SK-MEL-5 (cell line): ENCODE measurements at places on chromosomes 12 and 14.
A peak's percentile ranks its signal among the peaks of the same experiment; 100 is the strongest.

DNA sequence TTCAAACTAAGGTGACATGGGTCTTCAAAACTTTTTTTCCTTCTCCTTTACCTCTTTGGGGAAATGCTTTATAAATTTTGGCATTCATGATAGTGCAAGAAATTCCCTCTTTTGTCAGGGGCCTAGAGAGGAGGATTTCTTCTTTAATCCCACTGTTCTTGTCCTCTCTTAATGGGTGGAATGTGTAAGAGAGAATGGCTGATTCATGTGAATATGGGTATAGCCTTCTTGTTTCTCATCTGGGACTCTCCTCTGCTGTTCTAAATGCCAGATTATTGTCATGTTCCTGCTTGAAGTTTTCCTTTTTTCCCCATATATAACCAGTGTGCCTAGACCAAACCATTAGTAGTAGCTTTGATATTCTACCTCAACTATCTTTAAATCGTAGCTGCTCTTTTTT is 46.7 kb downstream of the SLC38A4 start:
- no peak for DNase-seq

- DNase-seq, result no peak
Measured at GRCh38 chr14:97113339-97113738, 316.2 kb downstream of the VRK1 start.

GRCh38 chr12:112216223-112216622 is 90.9 kb downstream of the TRAFD1 start:
- DNase-seq, result no peak

- DNase-seq, result no peak
Measured at GRCh38 chr12:125890971-125891370, 825.7 kb downstream of the AACS start.

GRCh38 chr12:75944097-75944904 is 87.3 kb downstream of the PHLDA1 start:
- peak; percentile 74 for DNase-seq

DNA sequence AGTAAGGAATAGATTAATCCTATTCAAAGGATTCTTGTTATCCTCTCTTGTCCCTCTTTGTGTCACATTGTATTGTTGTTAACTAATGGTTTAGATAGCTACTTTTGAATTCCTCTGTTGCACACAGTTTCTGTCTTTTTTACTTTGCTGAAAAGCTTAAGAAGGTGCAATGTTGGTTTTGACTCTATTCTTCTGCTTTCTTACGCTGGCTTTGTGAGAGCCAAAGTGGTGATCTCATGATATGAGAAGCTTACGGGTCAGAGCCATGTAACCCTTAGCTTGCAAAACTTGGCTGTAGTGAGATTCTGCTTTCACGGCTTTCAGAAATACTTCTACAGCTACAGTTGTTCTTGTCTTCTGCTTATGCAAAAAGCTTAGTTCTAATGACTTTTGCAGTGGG is 239.7 kb downstream of the TRHDE start:
- no peak for DNase-seq

GRCh38 chr12:112671564-112671963 is 120.0 kb upstream of the RPH3A start:
- no peak for DNase-seq

- peak; percentile 7 for DNase-seq
Measured at GRCh38 chr14:55454264-55455002, 14.0 kb upstream of the TBPL2 start.

DNA sequence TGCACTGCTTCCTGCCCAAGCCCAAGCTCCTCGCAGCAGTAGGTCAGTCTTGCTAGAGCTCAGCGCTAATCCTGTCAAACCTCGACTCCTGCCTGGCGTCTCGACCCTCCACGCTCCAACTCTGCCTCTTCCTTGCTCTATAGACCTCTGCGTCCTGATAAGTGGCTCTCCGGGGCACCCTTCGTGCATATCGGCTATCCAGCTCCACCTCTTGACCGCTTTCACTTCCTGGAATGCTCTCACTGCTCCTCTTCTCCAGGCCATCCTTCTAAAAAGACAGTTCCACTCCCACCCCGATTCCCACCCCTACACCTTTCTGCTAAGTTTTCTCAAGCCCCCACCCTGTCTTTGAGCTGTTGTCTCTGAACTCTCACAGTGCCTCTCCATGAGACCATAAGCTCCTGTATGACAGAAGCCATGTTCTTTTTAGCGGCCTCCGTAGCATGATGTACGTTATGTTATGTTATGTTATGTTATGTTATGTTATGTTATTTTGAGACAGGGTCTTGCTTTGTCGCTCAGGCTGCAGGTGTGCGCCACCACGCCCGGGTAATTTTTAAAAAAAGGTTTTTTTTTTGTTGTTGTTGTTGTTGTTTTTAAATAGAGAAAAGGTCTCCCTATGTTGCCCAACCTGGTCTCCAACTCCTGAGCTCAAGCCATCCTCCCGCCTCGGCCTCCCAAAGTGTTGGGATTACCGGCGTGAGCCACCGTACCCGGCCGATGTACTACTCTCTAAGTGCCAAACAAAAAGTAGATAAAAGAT is 601 bp downstream of the COX14 start:
- DNase-seq, result peak; percentile 56

DNA sequence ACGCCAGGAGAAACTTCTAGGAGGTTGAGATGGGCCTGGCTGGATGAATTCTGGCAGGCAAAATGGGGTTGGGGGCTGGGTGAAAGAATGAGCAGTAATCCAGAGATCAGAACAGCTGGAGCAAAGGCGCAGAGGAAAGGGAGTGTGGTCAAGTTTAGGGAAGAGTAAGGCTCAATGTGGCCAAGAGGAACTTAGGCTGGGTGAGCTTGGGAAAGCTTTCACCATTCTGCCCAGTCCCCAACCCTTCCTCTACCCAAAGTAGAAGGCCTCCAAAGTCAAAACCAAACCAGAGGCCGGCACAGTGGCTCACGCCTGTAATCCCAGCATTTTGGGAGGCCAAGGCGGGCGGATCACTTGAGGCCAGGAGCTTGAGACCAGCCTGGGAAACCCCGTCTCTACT is 10.2 kb upstream of the RABGGTA start:
- no peak for DNase-seq

DNA sequence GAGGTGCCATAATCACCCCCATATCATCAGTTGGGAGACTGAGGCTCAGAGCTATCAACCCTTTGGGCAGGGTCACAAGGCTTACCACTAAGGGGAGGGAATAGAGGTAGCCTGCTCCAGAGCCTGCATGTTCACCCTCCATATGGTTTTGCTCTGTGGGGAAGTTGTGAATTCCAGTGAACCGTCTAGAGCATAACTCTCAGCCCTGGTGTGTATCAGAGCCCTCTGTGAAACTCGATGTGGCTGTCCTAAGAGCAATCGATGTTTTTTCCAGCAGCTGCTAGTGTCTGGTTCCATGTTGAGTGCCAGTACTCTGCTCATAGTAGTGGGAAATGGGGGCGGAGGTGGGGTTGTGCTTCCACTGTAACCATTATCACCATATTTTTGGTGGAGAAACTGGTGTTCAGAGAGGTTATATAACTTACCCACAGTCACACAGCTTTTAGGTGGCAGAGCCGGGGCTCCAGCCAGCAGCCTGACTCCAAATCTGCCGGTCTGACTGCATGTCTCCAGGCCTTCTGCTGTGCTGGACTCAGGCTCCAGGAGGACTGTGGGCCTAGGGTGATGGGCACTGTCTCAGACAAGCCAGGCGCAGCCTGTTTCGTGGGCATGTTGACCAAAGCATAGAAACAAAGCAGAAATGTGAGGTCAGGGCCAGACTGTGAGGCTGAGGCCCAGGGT is 104.2 kb downstream of the ADCK1 start:
- DNase-seq, result no peak

GRCh38 chr12:115923851-115924250 is 353.6 kb downstream of the MED13L start:
- DNase-seq, result no peak

GRCh38 chr14:89137526-89138163 is 279.4 kb downstream of the FOXN3 start:
- no peak for DNase-seq

- DNase-seq, result no peak
Measured at GRCh38 chr12:51528852-51529650, 62.0 kb upstream of the SCN8A start.

DNA sequence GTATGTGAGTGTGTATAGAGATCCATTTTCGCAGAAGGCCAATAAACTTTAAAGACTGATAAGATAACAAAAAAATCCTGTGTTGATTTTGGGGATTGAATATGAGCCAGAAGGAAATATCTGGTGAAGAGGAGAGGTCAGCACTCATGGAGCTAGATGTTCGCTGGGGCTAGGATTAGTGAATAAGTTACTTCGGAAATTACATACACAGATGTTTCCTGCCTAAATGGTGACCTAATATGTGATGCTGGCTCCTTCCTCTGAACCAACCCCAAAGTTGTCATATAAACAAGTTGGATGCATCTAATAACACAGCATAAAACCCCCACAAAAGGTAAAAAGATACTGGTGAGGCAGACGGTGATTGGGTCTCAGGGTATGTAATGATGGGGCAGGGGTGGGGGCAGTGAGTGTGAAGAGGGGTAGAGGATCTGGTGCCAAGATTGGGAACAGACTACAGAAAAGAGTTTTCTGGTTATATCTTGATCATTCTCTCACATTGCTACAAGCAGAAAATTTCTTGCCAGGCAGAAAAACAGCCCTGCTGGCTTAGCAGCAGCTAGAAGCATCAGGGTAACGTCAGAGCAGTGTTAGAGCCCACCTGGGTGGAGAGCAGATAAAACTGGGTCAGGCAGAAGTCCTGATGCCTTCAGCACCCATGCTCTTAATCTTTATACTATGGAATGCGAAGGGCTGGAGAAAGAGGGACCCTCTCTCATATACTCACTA is 140.4 kb upstream of the GZMB start:
- DNase-seq, result no peak

DNA sequence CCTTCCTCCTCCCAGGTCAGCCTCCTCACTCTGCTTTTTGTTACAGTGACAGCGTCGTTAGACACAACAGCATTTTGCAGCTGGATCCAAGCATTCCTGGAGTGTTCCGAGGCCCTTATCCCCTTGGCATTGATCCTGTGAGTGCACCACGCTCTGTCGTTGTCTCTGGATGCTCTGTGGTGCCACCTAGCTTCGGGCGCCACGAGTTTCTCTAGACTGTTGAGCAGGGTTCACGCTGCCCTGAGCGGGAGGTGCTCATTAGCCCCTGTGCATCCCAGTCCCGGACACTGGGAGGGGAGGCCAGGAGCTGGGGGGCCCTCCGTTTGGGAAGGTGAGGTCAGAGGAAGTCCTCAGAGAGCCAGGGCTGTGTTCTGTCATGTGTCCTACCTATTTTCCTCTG is 17.3 kb upstream of the DNAH10 start:
- peak; percentile 58 for DNase-seq
